ENCODE measurements at places on chromosomes 6 and 20. TPM values are rescaled to one million over a fixed set of nuclear protein-coding genes. Genes with fewer than 3 reads are reported as not detected.

- DNase-seq: no peak
Measured at GRCh38 chr6:83113258-83113657, 45.8 kb downstream of the DOP1A start.

- no peak for DNase-seq
Measured at GRCh38 chr6:151380848-151381205, 10.5 kb downstream of the ZBTB2 start.

GRCh38 chr6:118333772-118334171 is 214.3 kb upstream of the PLN start:
- DNase-seq: no peak

DNA sequence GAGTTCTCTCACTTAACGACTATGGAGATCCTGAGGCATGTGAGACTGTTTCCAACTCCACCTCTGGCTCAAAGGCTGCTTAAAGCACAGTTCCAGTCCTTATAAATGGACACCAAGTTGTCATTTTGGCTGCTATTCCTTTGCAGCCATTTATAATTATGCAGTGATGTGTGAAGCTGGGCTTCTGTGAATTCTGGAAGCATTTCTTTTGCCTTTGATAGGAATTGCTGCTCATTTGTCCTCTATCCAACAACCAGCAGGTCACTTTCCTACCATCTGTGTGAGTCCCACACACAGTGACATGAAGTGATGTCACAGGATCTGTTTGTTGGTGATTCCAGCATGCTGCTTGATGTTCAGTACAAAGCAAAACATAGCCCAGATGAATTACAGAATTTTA is 28.5 kb upstream of the EFHC1 start:
- no peak for DNase-seq

DNA sequence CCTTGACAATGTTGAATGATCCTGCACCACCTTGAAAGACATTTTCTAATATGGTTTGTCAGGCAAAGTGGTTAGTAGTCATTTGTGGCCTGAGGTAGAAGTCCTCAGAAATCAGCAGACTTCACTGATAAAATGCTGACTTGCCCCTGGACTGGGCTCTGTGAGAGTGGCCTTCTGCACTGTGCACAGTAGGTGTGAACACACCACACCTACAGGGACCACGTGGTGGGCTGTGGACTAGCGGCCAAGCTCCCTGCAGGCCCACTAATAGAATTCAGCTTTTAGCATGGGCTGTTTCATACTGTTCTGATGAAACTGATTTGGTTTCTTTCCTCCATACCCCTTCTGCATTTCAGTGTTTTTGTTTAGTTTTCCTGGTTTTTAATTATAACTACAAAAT is 7.3 kb downstream of the BPHL start:
- DNase-seq: no peak

DNA sequence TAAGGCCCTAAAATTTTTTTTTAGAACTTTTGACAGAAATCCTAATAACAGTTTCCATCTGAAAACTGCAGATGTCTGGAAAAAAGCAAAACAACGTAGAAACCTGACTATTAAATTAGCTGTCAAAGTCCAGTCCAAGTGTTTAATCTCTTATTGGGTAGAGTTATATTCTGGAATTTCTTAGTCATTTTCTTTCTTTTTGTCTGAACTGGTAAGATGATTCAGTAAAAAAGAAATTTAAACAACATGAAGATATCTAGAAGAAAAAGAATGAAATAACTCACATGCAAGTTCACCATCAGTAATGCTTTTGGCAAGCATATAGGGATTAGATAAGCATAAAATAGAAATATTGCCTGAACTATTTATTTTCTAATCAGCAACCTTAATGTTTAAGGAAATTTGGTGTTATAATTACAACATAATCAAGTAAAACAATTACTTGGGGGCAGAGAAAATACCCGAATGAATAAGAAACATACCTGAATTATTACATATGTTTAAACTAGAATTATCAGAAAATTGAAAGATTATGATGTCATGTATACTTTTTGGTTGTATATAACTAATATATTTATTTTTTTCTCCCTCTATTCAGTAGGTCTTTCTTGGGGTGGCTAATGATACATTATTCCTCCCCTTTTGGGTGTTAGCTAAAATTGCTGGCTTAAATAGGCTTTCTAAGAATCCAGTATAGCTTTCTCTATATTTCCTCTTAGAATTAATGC is 51.1 kb downstream of the FAM83B start:
- no peak for DNase-seq

GRCh38 chr6:27176523-27177484 is 70.7 kb upstream of the PRSS16 start:
- peak; percentile 62 for DNase-seq

DNA sequence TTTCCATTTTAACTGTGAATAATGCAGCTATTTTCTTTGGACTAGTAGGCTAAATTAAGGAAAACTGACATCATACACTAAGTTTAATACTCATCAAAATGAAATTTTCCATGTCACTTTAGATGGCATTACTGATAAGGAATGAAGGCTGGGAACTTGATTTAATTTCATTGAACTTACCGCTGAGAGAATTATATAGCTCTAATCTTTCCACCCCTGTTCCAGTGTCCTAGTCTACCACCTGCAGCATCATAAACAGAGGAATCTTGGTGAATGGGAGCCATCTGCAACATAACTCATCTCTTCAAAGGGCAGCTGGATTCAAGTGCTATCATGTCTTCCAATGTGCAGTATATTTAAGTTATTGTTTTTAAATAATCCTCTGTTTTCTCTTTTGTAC is 1395.2 kb downstream of the EPHA7 start:
- no peak for DNase-seq

- DNase-seq: no peak
Measured at GRCh38 chr6:109034526-109034925, 60.1 kb downstream of the SESN1 start.

GRCh38 chr20:31667315-31668285 is 29.9 kb downstream of the COX4I2 start:
- DNase-seq: no peak

Gene SAMD5
- 1.6 TPM for total RNA-seq

Gene SLCO4A1
- 7.0 TPM for total RNA-seq

Gene SOBP
- total RNA-seq: 23.0 TPM

Gene MOXD1
- 83.6 TPM for total RNA-seq

Gene PTK6
- not detected for total RNA-seq

All from neural crest cell (in vitro differentiated cells).